ENCODE measurements at places on chromosomes 13 and 19.

- no peak for DNase-seq
Measured at GRCh38 chr13:88005188-88005587, 334.0 kb downstream of the SLITRK5 start.

DNA sequence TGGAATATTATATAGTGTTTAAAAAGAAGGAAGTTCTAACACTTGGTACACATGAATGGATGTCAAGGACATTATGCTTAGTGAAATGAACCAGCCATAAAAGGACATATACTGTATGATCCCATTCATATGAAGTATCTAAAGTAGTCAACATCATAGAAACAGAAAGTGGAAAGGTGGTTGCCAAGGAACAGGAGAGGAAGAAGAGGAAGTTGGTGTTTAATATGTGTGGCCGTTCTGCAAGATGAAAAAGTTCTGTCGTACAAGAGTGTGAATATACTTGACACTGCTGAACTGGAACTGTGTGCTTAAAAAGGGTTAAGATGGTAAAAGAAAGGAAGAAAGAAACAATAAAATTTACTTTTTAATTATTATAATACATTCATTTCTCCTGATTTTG lies 33.1 kb upstream of the C1QTNF9 start:
- DNase-seq: no peak

DNA sequence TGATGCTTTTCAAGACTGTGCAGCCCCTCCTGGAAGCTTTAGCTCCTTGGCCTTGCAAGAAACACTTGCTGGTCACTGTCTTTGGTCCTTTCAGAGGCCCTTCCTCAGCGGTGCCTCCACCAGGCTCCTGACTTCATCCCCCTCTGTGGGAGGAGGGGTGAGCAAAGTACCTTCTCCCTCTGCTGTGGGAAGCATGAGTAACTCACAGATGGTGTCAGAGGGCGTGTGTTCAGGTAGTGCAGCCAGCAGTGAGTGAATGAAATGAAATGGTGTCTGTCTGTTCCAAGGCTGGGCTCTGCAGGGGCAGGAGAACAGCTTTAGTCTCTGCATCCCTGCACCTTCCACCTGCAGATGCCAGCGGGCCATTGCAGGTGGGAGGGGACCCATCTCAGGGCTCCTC lies 102.9 kb downstream of the SHISA2 start:
- DNase-seq: no peak

GRCh38 chr19:1575323-1576241 lies 7.5 kb upstream of the MEX3D start:
- DNase-seq: no peak

- DNase-seq: no peak
Measured at GRCh38 chr13:46685006-46685730, 111.8 kb downstream of the ESD start.

- DNase-seq: no peak
Measured at GRCh38 chr13:99027661-99028425, 50.0 kb upstream of the DOCK9 start.

DNA sequence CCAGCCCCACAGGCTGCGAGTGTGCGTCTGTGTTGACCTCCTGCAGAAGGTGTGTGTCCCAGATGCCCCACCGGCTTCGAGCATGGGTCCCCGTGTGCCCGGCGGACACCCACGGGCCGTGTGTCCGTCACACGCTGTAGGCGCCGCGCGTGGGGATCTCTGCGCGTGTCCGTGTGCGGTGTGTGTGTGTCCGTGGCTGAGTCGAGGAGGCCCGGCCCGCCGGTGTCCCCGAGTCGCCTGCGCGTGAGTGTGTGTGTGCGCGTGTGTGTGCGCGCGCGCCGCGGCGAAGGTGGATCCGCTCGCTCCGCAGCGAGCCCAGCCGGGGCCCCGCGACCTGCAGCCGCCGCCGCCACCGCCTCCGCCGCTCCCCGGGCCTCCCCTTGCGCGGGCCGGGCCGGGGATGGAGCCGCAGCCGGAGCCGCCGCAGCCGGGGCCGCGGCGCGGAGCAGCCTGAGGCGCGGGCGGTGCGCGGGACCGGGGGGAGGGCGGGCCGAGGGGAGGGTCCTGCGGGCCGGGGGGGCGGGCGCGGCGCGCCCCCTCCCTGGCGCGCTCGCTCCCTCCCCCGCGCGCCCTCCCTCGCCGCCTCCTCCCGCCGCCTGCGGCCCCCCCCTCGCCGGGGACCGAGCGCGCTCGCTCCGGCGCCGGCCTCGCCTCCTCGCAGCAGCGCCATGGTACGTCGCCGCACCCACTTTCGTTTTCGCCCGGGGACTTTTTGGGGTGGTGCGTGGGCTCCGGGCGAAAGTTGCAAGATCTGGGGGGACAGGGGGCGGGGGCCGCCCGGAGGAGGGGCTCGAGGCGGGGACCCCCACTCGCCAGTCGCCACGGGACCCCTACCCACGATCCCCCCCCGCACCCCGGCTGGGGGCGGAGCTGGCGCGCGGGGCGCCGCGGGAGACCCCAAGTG lies 7.1 kb upstream of the NFIC start:
- peak; percentile 89 for DNase-seq

DNA sequence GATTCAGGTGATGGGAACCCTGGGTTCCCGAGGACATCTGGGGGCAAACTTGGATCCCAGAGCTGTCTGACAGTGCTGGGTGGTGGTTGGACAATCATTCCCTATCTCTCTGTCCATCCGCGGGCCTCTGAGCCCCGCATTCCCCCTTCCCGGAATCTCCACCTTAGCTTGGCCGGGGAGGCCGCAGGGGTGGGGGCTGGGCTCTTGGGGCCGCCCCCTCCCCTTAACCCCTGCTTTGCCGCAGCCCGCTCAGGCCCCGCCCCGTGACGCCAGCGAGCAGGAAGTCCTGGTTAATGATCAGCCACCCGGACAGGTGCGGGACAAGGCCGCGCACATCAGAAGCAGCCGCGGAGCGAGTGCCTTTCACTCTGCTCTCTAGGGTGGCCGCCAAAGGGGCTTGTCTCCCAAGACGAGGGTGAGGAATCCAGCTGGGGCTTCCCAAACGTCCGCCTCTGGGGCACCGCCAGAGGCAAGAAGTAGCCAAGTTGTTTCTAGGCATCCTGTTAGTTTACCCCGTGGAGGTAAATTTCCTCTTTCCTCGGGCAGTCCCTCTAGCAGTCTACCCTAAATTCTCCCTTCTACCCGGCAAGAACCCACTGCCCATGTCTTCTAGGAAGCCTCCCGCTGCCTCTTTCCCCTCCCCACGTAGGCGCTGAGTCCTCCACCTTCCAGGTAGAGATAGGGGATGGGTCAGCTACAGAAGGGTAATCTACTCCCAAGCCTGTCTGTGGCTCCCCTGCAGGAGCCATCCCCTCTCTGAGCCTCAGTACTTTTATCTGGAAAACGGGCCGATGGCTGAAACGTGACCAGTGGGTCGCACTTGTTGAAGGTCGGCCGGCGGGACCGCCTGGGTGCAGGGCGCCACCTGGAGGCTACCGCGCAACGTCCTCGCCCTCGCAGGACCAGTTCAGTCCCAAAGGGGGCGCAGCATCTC lies 3.0 kb downstream of the IRF2BP1 start:
- peak; percentile 91 for DNase-seq

DNA sequence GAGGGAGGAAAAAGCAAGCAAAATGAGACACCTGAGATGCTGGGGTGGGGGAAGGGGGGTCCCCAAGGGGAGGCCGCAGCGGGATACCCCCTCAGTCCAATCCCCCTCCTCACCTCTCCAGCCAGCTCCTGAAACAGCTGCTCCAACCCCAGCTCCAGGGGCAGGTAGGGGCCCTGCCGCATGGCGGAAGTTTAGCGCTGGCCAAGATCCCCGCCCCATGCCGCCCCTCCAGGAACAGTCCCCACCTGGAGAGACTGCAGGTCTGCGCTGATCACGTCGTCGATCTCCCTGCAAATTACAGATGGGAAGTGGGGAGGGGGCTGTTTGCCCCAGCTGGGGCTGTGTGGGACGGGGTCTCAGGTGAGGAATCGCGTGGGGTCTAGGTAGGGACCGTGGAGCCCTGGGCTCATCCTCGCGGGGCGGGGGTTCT lies 9.0 kb downstream of the CAPN12 start:
- peak; percentile 70 for DNase-seq

DNA sequence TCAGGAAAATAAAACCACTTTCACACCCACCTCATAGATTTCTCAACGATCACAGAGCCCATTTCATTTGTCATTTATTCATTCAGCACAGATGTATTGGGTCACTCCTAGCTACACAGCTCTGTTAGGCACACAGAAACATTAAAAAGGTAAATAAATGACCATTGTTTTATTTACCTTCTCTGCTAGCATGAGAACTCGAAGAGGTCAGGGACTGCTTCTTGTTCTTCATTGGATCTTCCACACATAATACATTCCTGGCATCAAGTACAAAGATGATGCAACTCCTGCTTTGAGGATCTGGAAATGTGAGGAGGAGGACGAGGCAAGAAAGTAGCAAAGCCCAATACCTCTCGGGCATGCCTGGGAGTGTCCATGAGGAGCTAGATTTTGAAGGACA lies 168.1 kb downstream of the RBM26 start:
- DNase-seq: no peak

- DNase-seq: no peak
Measured at GRCh38 chr13:59495936-59496512, 667.7 kb downstream of the DIAPH3 start.

DNA sequence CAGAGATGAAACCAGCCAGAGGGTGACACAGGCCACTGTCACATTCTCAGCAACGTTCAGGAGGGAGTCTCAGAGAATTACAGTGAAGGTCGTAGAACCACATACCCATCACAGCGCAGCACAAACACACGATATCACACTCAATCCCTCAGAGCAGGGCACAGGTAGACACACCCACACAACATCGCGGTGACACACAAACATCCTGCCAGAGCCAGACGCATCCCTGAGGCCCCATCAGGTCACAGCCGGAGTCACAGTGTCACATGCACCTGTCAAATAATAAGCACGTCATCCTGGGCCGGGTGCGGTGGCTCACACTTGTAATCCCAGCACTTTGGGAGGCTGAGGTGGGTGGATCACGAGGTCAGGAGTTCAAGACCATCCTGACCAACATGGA lies 17.5 kb downstream of the ELAVL3 start:
- DNase-seq: no peak

GRCh38 chr13:85427416-85427815 lies 371.8 kb downstream of the SLITRK6 start:
- DNase-seq: no peak

GRCh38 chr19:49438261-49438660 lies 3.1 kb downstream of the SLC17A7 start:
- no peak for DNase-seq

- DNase-seq: no peak
Measured at GRCh38 chr13:41641961-41642360, 184.6 kb downstream of the RGCC start.

DNA sequence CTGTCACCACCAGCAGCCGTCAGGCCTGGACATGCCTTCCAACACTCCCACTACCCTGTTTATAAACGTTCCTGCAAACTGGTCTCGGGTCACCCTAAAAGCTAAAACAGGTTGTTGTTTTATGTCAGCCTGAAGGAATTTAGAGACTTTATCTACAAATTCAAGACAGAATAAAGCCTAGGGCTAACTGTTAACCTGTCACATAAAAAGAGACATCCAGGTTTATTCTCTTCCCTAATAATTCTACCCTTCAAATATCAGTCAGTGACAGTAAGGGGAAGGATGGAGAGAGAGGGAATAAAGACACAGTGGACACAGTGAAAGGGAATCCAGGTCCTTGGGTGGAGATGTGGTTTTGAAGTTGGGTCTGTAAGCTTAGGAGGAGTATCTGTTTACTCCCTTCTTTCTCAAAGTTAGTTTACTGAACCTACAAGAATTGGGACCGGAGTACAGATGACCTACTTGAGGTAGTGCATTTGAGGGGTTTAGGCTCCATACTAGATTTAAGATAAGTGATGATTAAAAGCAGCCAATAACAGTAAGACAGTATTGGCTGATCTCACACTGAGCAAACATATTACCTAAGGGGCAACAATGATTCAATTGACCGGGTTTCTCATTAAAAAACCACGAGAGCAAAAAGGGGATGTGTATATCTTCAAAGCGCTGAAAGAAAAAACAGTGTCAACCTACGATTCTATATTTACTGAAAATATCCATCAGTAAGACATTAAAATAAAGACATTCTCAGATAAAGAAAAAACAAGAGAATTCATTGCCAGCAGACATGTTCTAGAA lies 142.7 kb downstream of the USP12 start:
- DNase-seq: no peak

- DNase-seq: no peak
Measured at GRCh38 chr13:100721885-100722512, 47.4 kb upstream of the TMTC4 start.

DNA sequence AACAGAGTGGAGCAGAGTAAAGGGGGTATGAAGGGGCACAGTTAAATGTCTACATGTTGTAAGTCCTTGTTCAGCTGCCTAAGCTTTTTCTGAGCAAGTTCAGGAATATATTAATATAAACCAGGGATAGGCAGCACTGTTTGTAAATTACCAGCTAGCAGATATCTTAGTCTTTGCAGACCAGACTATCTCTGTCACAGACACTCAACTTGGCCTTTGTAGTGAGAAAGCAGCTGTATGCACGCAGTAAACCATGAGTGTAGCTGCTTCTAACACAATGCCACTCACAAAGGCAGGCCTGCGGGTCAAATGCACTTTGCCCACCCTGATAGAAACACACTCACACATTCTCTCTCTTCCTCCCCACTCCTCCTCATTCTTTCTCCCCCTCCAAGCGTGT lies 1016.9 kb downstream of the UQCRFS1 start:
- DNase-seq: no peak

DNA sequence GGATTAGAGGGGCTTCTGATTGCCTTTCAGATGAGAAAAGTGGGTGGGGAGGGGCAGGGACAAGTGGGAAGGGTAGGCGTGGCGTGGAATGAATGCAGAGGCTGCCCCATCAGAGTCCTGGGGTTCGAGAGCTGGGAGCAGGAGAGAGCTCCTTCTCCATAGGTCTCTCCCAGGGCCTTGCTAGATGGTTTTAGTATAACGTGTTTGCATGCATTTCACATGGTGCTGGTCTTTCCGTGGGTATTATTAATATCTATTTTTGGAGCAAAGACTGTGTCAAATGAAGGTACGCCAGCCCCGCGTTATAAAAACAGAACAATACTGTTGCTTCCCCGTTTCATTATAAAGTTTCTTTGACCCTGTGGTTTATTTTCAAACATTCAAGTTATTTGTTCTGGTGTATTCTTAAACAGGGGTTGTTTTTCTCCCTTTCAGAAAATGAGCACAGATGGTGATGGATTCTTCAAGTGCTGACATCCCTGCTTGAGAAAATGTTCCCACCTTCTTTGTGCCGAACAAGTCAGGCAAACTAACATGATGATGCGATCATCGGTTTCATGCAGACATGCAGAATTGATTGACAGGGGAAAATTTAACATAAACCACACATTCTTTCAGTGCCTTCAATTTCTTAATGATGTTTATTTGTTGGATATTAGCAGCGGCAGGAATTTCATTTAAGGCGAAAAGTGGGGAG lies 62.1 kb upstream of the ZNF536 start:
- DNase-seq: no peak

GRCh38 chr13:80214521-80214991 lies 126.4 kb downstream of the SPRY2 start:
- no peak for DNase-seq

- no peak for DNase-seq
Measured at GRCh38 chr13:98978280-98978679, 416 bp upstream of the DOCK9 start.

DNA sequence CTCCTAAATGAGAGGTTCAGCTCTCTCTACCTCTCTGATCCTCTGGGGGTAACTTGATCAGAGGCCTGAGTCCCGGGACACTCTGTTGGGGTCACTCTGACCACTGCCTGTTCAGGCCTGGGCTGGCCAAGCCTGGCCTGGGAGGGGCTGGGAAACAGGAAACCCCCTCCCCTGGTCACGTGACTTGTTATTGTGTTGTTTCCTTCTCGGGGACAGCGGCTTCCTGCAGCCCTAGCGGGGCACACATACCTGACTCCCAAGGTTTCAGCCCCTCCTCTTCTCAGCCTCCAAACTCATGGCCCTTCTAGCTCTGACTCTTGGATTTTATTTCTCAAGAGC lies at the start of gene USHBP1:
Gene USHBP1, minus strand, starts transcription at position 105 of the 339 bp plus-strand sequence. CDS start 446 bp downstream, outside the sequence.
- DNase-seq: no peak

Measured in upper lobe of right lung (tissue), 1 donor.